ENCODE measurements at places on chromosomes 16 and 17.

- no peak for DNase-seq
Measured at GRCh38 chr17:75738218-75738802, 17.1 kb downstream of the ITGB4 start.

DNA sequence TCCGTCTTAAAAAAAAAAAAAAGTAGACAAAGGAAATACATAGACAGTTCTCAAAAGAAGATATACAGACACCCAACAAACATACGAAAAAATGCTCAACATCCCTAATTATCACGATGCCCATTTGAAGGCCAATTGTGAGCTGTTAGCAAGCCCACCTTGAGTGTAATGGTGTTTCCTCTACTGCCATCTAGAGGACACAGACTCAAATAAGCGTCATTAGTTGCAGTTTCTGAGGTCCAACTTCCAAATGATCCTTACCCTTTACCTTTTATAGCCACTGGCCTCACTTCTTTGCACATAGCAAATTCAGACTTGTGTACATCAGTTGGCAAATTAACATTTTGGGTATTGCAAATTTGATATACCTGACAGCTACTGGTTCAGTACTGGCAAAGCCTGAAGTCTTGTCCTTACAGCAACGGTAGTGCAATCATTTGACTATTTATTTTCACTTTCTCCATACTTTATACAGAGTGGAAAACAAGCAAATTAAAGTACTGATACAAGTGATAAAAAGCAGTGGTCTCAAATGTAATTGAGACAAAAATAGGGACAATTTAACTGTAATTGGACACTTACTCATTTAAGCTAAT, 536.3 kb upstream of the EEF2KMT start:
- peak; percentile 17 for DNase-seq

DNA sequence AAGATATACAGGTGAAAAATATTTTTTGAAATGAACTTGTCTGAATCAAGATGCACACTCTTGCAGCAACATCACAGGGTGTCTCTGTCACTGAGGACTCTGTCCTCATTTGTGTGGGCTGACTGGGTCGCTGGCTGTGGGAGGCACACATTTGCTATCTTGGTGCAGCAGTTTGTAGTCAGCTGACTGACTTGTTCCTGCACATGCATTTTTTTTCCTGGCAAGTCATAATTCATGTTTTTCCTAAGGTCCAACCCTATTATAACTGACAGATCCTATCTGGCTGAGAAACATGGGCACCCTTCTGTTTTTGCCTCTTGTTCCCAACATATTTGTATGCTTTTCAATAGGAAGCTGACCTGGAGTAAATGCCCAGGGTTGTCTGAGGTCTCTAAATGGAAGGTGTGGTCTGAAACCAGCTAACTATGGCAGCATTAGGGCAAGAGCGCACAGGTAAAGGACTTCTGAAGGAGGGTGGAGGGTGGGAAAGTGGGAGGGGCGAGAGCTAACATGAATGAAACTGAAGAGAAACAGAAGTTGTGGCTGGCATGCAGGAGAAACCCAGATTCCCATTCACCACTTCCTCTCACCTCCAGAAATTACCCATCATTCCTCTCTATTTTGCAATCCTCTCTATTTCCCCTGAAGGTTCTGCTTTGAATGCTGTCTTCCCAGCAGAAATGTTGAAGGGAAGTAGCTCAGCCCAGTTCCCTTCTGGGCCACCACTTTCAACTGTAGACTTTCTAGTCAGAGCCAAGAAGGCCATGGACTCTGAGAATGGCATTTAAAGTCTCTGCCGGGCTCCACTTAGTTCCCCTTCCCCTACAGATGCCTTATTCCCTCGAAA, 166.1 kb downstream of the PRKCA start:
- DNase-seq, result no peak

GRCh38 chr16:11118479-11118878, 137.5 kb downstream of the SOCS1 start:
- DNase-seq, result no peak

GRCh38 chr17:34445101-34445500, 82.1 kb upstream of the CCL1 start:
- no peak for DNase-seq

DNA sequence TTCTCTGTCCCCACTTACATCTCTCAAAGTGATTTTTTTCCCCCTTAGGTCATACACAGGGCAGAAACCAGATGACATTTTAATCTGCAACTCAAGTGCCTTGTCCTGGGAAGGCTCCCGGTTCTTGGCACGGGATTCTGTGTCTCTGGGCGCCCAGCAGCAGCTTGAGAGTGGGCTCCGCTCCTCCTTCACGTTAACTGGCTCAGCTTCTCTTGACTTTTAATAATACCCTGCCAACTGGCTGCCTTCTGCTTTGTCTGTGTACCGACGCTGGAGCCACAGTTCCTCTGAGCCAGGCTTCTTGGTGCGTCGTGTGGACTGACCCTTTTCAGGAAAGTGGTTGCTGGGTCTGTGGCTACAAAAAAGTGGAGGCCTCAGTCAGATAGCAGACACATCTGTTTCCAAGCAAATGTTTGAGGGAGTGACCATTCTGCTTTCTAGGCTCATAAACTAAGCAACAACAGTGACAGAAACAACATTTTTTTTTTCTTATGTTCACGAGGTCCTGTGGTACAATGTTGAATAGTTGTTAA, 64.9 kb downstream of the IRF8 start:
- DNase-seq, result no peak

DNA sequence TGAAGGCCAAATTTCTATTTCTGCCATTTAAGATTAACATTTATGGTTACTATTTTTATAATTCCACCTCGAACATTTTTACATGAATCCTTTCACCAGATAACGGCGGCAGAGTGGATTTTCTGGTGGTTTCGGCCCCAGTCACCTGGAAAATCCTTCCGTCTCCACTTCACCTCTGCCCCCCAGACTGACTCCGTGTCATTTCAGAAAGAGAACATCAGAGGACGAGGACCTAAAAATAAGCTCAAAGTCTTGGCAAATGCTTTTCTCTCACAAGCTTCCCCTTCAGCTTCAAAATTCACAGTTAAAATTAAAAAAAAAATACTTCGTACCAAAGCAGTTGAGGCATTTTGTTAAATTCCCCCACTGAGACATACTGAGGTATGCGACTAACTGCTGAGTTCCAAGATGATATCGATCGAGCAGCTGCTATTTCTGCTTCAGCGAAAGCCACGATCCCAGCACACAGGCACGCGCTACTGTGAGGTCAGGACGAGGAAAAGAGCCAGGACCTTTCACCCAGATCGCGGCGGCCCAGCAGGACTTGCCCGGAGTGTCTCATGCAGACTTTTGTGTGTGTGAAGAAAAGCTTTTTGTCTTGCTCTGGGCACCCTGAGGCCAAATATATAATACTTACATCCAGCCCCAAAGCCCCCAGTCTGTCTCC, 36.8 kb downstream of the ASPA start:
- no peak for DNase-seq

DNA sequence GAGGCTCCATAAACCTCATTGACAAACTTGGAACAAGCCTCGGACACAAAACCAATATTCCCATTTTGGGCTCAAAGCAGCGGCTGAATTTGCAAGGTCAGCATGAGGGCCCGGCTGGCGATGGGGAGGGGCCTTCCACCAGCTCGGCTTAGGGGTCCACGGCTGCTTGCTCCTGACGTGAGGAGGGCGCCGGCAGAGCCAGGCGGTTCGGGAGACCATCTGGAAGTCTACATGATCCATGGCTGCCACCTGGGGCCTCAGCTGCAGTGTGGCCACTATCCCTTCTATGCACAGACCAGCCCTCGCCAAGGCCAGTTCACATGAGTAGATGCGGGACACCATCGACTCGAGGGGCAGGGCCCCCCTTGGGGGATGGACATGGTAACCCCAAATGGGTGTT, 39.1 kb downstream of the NDEL1 start:
- DNase-seq, result no peak

DNA sequence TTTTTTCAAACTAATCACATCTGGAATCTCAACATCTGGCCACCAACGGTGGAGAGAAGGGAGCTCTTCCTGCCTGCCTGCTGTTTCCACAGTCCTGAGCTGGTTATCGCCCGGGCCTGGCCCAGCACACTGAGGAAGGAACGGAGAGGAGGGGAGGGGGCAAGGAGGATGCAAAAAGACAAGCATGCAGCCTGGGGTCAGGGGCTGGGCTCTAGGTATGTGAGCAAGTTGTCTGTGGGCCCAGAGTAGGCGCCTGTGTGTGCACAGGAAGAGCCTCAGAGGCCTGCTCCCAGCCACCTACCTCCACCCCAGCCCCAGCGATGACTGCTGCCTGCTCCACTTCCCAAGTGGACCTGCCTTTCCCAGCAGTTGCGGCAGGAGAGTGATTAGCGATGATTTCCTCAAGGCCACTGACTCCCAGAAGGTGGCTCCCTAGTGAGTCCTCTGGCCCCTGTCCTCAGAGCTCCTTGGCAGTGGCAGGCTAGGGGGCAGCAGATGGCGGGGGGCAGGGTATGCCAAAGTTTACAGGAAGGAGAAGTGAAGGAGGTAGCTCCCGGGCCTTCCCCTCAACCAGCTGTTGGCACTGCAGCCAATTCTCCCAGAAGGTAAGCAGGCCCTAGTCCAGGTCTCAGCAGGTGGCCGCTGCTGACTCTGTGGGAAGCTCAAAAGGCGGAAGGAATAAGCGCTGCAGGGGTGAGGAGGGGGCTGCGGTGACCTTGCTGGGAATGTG, 27.0 kb upstream of the RASD1 start:
- DNase-seq, result no peak

DNA sequence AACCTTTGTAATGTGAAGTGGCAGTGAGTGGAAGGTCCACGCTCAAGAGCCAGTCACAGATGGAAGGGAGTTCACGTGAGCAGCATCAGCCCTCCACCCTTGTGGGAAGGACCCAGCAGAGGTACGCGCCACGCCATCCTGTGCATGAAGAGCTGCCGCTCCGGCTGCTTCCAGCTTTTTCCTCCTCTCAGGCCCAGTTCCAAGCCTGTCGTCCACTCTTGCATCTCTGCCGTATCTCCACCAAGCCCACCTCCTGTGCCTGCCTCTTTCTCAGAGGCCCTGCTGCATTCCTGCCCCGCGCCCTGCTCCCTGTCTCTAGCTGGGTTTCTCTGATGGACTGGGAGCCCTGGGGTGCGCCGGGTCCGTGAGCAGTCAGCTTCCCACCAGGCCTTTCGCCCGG, 10.2 kb downstream of the ZC3H18 start:
- DNase-seq, result no peak

GRCh38 chr16:75792771-75793492, 66.6 kb upstream of the CPHXL start:
- DNase-seq, result no peak

Measured in HuH-7.5 (cell line).